Fibroblast of gingiva (primary cell): ENCODE measurements at places on chromosomes 1 and 21.

GRCh38 chr1:209074575-209075250 is 508.8 kb upstream of the CAMK1G start:
- no peak for DNase-seq

- peak; percentile 98 for DNase-seq
Measured at GRCh38 chr1:161132410-161133219, at the start of gene DEDD. DEDD (minus strand) TSS chr1:161132667; CDS start chr1:161124462, 8,205 bp downstream.

DNA sequence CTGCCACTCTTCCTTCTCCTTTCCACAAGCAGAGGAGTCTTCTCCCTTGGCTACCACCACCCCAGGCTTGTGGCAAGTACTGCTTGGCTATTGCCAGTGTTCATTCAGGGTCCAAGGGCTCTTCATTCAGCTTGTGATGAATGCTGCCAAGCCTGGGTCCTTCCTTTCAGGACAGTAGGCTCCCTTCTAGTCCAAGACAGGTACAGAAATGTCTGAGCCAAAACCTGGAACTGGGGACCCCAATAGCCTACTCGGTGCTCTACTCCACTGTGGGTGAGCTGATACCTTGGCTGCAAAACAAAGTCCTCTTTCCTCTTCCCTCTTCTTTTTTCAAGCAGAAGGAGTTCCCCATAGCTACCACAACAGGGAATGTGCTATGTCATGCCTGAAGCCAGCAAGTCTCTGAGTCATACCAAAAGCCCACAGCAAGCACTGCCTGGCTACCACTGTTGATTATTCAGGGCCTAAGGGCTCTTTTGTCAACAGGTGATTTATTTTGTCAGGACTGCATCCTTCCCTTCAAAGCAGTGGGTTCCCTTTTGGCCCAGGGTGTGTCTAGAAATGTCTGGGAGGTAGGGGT is 268.9 kb downstream of the HHAT start:
- DNase-seq = peak; percentile 78

DNA sequence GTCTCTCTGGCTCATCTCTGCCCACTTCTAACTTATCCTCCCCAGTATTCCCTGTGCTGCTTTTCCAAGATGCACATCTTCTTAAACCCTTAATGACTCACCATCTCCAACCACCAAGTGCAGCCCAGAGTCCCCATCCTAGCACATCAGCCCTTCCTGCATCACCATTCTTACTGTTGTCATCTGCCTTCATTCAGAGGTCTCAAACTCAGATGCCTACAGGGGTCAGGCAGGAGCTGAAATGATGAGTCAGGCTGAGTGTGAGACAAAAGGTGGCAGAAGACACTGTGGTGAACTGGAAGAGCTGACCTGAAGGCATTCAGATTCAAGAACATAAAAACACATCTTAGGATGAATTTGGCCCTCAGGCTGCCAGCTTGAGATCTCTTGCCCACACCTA is 34.6 kb downstream of the OLFML2B start:
- no peak for DNase-seq

DNA sequence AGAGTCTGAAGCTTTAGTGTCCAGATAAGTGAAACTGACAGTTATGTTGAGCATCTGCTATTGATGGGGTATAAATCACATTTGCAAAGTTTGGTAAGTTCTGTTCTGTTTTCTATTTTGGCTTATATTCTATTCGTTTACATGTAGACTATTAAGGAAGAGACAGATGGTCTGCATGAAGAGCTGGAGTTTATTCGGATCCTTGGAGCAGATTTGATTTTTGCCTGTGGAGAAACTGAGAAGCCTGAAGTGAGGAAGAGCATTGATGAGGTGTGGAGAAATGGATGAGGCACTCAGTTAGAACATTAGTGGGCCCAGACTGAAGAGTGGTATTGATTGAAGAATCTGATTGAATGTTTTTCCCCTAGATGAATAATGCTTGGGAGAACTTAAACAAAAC is 50.6 kb upstream of the BMP8A start:
- no peak for DNase-seq

DNA sequence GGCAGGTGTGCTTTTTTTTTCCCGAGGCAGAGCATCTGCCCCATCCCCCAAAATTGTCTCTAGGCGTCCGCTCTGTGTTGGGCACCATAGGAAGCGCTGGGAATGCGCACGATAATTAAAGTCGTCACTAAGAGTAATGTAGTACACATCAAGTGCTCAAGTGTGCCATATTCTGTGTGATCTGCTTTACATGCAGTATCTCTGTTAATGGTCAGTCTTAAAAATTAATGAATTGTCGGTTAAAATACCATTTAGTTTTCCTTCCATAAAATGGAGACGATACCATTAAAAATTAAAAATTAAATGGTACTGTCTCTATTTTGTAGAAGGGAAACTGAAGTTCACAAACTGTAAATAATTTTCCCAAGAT is 544 bp upstream of the CCT8 start:
- DNase-seq = no peak

DNA sequence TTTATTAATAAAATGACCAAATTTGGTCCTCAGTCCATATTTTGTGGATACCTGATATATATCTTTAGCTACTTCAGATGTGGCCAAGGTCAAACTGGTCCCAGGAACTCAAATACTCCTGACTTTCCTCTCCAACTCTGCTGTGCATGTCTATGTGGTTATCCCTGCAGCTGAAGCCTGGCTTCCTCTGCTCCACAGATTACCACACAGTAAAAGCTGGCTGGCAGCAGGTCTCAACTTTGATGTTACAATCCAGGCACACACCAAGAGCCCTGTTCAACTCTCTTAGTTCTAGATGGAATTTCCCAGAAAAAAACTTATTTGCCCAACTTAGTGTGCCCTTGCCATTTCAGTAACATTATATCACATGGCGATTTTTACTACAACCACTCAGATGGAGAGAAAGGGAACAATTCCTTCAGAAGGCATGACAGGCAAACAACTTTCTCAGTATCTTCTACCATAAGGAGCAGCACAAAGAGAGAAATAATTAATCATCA is 479.5 kb downstream of the PLPP3 start:
- DNase-seq = peak; percentile 43

DNA sequence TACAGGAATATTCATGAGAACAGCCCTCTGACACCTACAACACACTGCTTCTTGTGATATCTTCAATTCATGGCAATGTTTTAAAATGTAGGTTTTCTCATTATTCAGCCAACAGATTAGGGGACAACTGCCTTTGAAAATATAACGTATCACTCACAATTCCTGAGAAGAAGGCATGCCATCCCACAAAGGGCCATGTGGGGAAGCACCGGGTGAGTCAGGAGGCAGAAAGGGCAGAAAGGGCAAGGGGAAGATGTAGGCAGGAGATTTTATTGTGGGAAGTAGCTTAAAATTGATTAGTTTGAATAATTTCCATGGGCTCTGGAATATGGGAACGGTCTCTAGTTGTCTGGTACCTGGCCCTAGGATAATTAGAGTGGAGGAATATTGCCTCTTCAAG is 165.7 kb downstream of the HHIPL2 start:
- DNase-seq = no peak

DNA sequence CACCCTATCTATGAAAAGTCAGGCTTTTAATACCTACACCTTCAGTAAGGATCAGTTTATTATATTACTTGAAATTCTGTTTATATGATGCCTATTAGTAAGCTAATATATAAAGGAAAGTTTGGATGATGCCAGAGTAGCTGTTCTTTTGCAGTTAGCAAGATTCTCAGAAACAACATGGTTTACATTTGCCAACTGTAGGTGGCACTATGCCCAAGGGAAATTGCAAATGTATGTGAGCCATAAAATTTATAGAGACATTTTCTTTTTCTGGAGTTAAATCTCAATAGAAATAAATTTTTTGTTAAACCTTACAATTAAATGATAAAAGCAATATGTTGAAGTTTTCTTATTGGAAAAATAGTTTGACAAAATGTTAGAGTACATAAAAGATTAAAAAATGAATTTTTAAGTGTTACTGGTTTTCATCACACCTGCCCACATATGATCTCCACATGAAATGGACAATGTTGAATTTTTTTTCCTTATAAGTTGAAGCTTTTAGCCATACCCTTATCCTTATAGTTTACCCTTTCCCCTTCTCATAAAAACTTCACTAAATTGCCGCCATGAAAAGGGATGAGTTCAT is 32.1 kb upstream of the EPHX4 start:
- peak; percentile 46 for DNase-seq

DNA sequence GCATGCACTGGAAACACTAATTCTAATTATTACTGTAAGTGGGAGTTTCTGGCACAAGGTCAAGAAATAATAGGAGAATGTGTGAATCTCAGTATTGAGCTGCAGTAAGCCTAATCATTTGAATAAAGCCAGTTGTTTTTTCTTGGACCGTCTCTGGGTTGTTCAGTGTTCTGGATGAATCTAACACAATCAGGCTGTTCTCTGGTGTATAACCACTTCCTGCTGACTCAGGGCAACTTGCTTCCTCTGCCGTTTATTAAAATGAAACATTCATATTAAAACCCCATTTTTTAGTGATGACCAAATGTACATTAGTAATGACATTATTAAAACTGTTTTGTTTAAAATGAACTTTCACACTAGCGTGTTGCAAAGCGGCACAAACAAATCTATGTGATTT is 273.1 kb upstream of the SNX7 start:
- peak; percentile 56 for DNase-seq

DNA sequence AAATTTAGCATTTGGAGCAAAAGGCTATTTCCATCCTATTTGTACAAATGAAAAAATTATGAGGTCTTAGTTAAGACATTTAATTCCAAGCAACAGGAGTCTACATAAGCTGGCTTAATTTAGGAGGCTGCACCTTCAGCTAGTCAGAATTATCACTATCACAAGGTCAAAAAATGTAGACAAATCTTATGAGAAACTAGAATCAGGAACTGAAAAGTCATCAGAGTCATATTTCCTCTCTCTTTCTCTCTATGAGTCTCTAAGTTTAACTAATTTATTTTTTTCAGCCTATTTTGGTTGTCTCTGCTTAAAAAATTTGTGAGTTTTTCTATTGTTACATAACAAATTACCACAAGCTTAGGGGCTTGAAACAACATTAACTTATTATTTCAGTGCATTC is 807.1 kb upstream of the PRMT6 start:
- no peak for DNase-seq

DNA sequence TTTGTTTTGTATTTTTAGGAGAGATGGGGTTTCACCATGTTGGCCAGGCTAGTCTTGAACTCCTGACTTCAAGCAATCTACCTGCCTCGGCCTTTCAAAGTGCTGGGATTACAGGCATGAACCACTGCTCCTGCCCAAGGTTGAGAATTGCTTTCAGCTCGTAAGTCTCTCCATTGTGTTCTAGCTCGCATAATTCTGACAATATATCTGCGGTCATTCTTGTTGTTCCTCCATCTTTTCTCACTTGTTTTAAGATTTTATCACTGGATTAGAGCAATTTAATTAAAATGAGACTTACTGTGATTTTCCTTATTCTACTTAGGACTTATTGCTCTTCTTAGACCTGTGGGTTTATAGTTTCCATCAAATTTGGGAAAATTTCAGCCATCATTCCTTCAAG is 102.9 kb downstream of the AHCTF1 start:
- no peak for DNase-seq

GRCh38 chr1:78664763-78665162 is 15.1 kb downstream of the IFI44 start:
- no peak for DNase-seq

DNA sequence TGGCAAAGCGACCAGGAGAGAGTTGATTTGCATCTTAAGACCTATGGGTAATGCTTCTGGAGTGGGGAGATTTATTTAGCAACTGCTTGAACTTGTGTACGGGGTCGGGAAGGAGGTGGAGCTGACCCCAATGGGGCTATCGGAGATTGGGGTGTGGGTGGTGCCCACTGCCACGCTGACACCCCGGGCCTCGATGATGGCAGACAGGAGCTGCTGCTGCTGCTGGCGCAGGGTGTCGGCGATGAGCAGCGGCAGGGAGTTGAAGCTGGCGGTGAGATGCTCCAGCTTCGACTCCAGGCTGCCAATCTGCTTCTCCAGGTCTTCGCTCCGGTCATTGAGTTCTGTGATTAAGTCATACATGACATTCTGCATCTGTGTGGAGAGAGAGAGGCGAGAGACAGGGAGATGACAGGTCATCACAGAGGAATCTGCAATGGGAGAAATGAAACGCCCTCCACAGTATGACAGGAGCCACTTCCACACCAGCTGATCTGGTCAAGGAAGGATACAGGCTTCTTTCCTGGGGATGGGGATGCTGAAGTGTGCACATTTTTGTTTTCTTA is 100.0 kb upstream of the ADAR start:
- DNase-seq = no peak

- DNase-seq = peak; percentile 66
Measured at GRCh38 chr1:30109853-30110252, 613.5 kb downstream of the MATN1 start.

DNA sequence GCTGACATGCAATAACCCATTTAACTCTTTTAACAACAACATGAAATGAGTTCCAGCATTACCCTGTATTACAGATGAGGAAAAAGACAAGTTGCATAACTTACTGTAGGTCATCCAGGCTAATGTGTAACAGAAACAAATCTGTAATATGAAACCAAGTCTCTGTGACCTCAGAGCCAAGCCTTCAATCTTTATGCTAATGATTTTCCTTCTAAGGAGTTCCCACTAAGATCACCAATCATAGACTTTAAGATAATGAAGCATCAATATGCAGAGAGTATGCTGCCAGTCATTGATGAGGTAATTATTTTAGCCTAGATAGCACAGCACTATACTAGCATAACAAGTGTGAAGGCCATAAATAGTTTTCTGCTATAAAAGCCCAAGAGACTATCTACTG is 35.6 kb upstream of the RNPC3 start:
- peak; percentile 27 for DNase-seq

GRCh38 chr1:152444045-152444444 is 30.0 kb upstream of the CRNN start:
- DNase-seq = no peak

DNA sequence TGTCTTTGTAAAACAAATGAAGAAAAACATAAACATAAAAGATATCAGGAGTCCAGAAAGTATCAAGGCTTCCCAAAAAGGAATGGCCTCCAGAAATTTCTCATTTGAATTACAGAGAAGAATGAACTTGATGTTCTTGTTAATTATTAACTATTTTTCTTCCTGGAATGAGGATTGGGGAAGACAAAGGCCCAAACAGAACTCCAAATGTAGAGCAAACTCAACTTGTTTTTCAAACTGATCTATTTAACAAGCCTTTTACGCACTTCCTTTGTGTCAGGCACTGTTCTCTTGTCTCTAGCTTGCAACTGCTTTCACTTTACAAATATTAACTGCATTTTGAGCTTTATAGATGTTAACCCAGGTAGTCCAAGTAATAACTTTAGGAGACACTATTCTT is 45.5 kb downstream of the LAMC2 start:
- DNase-seq = no peak

DNA sequence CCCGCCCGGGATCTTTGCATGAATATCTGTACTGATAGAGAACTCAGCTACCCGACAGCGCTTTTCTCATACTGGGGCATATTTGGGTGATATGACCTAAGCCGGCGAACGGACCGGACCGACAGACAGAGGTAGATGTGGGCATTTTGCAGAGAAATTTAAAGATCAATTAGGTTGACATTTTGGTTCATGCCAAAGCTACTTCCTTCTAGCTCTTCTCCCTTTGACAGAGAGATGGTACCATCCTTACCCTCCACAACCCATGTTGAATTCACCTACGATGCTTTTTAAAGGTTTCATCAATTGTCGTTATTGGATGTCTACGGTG is 459 bp downstream of the ARV1 start:
- DNase-seq = no peak
